ENCODE measurements at places on chromosomes 4 and X.

DNA sequence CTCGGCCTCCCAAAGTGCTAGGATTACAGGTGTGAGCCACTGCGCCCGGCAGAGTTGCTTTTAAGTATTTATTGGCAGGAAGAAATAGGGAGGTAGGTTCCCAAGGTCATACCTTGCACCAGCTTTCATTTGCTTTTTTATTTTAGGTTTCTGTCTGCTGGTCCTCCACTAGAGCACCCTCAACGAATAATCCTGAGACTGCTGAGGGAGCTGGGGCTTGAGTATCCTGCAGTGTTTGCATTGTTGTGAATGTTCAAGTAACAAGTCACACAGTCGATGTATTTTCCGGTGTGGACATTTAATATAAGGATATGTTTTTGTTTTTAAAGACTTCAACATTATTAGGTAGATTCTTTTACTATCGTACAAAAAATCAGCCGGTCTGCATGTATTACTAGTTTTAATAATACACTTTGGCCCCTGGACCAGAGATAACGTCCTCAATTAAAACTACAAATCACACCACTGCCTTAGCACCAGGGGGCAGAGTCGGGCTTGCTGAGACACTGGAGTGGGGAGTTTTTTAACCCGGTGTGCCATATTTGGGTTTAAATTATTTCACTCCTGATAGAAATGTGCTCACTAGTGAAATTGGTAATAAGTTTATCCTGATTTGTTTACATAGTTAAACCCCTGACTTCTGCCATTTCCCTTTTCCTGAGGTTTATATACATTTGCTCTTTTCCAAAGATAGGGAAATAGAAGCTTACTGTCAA lies 11.6 kb downstream of the SMIM20 start:
- DNase-seq = peak; percentile 19

- DNase-seq = no peak
These were observed 20.5 kb downstream of the MGST2 start for GRCh38 chr4:139686130-139686529.

- no peak for DNase-seq
These were observed 36.1 kb downstream of the NFKB1 start for GRCh38 chr4:102537269-102537668.

DNA sequence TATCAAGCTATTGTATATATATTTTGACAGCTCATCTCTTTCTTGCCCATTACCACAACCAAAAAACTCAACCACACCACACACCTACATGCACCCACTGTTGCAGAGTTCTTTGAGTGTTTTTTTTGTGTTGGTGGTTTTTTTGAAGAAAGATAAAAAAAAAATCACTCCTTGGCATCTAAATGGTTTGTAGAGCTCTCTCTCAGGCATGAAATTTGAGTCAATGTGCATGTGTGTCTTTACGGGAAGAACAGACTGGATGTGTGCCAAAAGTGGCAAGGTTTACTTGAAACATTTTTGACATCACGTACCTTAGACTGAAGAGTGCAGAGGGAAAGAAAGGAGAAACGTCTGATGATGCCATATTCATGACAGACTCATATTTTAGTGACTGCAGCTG lies 154.2 kb downstream of the FHIP1A start:
- DNase-seq = no peak

GRCh38 chr4:97491856-97492255 lies 651.4 kb downstream of the STPG2 start:
- DNase-seq = no peak

DNA sequence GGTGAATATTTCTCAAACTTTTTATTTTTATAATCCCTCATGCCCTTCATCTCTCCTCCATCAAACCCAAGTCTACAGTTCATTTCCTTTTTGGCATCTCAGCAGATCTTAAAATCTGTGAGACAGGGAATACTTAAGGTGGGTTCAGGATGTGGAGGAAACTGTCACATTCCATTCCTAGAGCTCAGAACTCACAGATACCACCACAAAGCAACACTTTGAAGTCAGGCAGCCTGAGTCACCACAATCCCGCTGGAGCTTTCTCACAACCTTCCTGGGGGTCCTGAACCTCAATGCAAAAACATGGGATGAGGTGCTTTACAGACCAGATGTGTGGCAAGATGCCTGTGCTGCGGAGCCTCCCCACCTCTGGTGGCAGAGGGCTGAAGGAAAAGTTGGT lies 63.2 kb downstream of the HHIP start:
- no peak for DNase-seq

DNA sequence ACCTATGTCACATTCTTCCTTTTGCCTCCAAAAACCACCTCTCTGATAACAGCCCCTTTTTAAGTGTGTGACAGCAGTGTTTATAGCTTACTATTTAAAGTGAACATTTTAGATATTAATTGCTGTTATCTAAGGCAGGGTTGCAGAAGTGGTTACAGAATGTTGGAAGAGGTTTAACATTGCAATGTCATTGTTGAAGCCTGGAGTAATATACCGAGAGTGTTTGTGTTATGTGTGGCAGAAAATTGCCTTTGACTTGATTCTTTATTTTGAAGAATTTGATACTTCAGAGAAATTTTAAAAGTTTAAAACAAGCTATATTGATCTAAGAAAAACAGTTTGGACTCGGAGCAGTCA lies 37.1 kb downstream of the SMARCAD1 start:
- DNase-seq = no peak

- no peak for DNase-seq
These were observed 7.5 kb downstream of the BCOR start for GRCh38 chrX:40090050-40090804.

DNA sequence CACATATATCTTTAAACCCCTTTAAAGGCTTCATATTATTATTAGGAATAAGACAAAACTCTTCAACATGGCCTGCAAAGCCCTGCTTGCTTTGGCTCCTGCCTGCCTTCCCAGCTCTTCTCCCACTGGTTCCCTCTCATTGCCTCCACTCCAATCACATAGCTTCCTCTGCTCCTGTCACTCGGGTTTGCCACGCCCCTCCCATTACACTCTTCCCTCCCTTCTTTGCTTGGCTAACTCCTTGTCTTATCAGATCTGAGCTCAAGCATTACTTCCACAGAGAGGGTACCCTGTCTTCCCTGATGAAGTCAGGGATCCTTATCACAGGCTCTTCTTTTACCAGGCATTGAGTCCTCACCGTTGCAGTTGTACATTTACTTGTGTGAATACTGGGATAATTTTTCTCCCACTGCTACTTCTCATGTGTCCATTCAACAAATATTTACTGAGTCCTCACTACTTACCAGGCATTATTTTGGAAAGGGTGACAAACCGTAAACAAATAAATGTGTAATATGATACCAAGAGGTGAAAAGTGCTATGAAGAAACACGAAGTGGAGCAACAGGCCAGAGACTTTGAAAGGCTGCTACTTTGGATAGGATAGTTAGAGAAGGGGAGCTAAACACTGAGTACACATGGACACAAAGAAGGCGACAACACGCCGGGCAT lies 3.2 kb upstream of the VGLL1 start:
- DNase-seq = no peak

GRCh38 chr4:69096111-69096656 lies at the start of gene UGT2B7:
TSS of gene UGT2B7 (plus strand) at chr4:69096474. CDS start at chr4:69096521, 47 bp downstream.
- DNase-seq = no peak

DNA sequence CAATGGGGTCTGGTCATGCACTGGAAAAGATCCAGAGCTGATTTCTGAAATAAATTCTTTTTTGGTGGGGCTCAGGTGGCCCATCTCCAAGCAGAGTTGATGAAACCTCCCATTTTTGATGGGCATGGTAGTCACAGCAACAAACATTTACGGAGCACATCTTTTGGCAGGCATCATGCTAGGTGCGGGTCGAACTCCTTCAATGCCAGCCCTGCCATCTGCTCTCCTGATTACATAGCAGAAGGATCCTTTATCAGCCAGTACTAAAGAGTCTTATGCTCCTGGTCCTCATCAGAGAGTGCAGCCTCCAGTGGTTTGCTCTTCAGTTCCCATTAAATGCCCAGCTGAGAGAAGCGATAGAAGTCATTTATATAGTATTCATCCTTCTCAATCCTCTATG lies 121.7 kb downstream of the GRXCR1 start:
- DNase-seq = no peak

DNA sequence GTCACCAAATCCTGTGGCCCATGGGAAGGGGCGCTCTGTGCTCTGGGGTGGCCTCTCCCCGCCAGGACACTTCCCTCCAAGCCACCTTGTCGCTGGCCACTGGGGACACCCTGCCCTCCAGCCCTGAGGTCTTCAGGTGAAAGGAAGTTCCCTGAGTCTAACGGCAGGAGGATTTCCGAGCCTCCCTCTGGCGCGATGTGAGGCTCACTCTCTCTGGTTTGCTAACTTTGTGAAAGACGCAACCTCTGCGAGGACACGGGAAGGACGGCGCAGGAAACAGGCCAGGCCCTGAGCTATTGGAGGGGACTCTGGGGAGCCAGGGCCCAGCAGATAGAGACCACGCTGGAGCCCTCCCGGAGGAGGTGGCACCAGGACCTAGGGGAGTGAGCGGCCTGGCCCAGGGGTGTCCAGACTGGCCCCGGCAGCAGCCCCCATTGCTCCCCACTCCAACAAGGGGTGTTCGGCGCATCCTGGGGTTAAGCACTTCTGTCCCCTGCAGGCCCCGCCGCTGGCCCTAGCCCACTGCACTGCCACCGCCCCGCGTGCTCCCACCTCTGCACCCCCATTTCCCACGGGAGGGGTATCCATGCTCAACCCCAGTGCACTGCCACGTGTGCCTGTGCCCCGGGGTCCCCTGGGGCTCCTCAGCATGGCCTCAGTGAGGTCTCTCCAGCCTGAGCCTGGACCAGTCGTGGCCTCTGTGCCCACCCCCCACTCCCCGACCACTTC lies 72.2 kb upstream of the MXD4 start:
- DNase-seq = no peak

GRCh38 chr4:176999935-177000543 lies 207.3 kb upstream of the VEGFC start:
- no peak for DNase-seq

GRCh38 chr4:122044501-122044900 lies 92.6 kb upstream of the TRPC3 start:
- DNase-seq = no peak

DNA sequence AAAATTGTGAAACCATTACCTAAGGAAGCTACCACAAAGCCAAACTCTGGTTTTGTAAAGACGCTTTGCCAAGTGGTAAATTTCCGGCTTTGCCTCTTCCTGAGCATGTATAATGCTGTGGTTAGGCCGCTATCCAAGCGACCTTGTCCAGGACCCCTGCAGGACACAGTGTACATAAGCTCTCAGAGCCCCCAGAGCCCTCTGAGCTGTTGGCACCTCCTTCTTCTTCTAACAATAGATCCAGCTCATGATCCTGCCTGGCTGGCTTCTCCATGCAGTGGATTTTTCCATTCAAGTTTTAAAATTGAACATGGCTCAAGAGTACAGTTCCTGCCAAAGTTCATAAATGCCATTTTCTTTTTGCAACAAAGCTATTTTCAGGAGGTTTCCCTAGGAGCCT lies 326.7 kb downstream of the MAPK10 start:
- no peak for DNase-seq

- no peak for DNase-seq
These were observed 243.2 kb downstream of the SPOCK3 start for GRCh38 chr4:166991006-166991561.

- DNase-seq = peak; percentile 75
These were observed 1.1 kb downstream of the PJA1 start for GRCh38 chrX:69163936-69164741.

DNA sequence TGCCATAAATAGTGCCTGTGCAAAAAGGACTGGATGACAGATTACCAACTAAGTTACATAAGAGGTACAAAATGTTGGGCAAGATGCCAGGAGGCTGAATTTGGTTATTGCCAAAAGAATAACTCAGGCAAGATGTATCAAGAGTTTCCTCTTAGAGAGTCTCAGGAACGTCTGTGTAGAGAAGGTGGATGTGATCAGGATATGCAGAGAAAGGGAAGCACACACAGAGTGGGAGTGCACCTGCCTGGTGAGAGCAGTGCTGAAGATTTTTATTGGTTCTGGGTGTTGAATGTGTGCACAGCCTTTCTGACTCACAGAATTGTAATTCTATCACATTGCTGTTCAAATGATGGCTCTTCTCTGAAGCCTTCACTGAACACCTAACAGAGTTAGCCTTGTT lies 156.8 kb upstream of the HS3ST1 start:
- no peak for DNase-seq

- no peak for DNase-seq
These were observed 1365.2 kb downstream of the STIM2 start for GRCh38 chr4:28225689-28226353.

DNA sequence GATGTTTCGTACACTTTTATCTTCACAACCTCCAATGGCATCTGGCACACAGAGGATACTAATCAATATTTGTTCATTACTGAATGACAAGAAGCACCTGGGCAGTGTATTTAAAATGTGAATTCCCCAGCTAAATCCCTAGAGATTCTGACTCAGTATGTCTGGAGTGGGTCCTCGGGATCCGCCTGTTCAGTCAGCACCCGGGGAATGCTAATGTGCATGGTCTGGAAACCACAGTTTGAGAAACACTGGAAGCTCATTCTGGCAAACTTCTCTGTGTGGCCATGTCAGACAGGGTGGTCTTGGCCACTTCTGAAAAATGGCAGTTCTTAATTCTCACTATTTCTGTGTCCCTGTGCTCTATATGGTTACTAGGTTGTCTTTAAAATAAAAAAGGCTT lies 138.8 kb upstream of the VCX start:
- no peak for DNase-seq

- DNase-seq = no peak
These were observed 713 bp upstream of the GATA1 start for GRCh38 chrX:48785540-48786214.

DNA sequence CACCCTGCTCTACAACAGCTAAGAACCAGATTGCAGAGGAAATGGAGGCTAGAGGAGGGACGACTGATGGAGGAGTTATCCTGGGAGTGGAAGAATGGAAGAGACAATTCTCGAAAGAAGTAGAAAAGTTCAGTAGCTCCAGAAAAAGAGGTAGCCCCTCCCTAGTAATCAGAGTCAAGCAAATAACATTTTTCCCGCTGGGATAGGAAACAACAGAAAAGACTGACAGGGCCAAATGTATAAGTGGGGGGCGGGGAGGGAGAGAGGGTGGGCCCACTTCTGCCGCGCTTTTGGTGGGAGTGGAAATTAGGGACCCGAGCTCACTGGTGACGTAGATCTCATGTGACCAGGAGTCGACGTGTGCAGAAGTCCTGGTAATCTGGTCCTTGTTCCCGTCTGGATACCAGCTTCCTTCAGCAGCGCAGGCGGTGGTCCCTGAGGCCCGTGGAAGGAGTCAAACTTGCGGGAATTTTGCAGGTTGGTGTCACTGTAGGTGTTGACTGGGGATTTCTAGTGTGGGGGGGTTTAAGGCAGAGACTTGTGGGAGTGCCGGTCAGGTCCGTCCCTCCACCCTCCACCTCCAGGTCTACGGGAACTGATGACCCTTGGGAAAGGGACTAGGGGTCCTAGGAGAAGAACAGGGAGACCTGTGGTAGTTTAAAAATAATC lies at the start of gene TCEAL9:
TSS of gene TCEAL9 (plus strand) at position 377 of the 669 bp plus-strand sequence. CDS start 1,179 bp downstream, outside the sequence.
- no peak for DNase-seq

- DNase-seq = no peak
These were observed 23.3 kb upstream of the EOLA2 start for GRCh38 chrX:149961572-149961971.

GRCh38 chr4:48138511-48138910 lies 4.5 kb upstream of the TXK start:
- DNase-seq = peak; percentile 29

GRCh38 chrX:72020788-72021187 lies 110.1 kb downstream of the NHSL2 start:
- peak; percentile 43 for DNase-seq

- no peak for DNase-seq
These were observed 94.4 kb upstream of the CD99 start for GRCh38 chrX:2596555-2597255.

Data from CD4-positive, alpha-beta T cell treated with Interleukin-10 for 1 hour (primary cell).